ENCODE measurements at places on chromosomes 13 and 19.

GRCh38 chr19:548886-549830 lies 5.3 kb downstream of the GZMM start:
- DNase-seq: no peak

DNA sequence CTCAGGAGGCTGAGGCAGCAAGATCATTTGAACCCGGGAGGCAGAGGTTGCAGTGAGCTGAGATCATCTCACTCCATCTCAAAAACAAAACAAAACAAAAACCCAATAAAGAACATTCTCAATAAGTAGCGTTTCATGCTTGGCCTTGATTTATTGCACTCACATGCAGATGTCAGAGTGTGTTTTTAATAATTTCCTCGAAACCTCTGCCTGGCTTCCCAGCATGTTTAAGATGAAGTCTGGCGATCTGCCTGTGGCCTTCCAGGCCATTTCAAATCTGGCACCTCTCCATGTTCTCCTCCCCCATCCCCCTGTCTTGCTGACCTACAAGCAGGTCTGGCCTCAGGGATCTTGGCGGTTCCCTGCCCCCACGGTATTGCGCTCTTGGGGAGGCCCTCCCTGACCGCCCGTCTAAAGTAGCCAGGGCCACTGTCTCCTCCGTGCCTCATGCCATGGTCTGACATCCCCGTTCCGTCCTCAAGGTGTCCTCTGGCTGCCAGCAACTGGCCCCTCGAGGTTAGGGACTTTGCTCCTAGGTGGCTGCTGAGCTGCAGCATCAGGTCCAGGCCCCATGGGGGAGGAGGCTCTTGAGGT lies 1.6 kb downstream of the WDR88 start:
- DNase-seq: no peak

- DNase-seq: no peak
Observed at GRCh38 chr19:30887042-30887441, 462.2 kb downstream of the TSHZ3 start.

- DNase-seq: no peak
Observed at GRCh38 chr19:55082020-55082851, 6.6 kb downstream of the EPS8L1 start.

DNA sequence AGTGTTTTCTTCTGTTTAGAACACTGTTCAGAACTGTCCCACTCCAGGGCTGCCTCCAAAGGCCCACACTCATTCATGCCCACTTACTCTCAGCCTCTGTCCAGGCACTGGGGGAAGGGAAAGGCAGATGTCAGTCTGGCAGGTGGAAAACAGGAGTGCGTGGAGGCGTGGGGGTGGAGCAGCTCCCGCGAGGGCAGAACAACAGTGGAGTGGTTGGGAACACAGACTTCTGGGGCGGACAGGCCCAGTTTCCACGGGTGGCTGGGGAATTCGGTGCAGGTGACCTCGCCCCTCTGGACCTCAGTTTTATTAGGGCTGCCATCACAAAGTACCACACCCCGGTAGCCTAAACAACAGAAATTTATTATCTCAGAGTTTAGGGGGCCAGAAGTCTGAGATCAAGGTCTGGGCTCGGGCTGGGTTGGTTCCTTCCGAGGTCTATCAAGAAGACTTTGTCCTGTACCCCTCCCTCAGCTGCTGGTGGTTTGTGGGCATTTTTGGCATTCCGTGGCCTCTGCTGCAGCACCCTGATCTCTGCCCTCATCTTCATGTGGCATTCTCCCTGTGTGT lies 59.7 kb downstream of the SIPA1L3 start:
- DNase-seq: no peak

DNA sequence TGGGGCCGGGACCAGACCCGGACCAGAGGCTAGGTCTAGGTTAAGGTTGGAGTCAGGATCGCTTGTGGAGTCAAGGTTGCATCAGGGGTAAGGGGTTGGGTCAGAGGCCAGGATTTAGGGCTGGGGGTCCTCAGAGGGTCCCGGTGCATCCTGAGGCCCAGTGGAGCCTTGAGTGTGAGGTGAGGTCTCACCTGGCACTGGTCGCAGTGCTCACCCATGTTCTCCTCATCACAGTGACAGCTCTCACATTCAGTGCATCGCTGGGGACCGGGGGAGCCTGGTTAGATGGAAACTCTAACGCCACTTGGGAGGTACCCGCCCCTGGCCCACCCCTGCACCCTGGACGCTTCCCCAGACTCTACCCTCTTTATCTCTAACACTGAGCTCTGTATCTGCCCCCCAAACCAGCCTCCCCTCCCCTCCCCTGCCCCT lies 3.1 kb downstream of the HRC start:
- no peak for DNase-seq

- no peak for DNase-seq
Observed at GRCh38 chr13:100789968-100790367, 115.4 kb upstream of the TMTC4 start.
